Activated CD4-positive, alpha-beta T cell treated with anti-CD3 and anti-CD28 coated beads, Interleukin-2, Interleukin-4, amounts not matched to agents 100 ng/mL and 50 ng/mL, durations not matched to agents 16 hours and 8 hours (primary cell): ENCODE measurements at places on chromosomes 2 and 18.

DNA sequence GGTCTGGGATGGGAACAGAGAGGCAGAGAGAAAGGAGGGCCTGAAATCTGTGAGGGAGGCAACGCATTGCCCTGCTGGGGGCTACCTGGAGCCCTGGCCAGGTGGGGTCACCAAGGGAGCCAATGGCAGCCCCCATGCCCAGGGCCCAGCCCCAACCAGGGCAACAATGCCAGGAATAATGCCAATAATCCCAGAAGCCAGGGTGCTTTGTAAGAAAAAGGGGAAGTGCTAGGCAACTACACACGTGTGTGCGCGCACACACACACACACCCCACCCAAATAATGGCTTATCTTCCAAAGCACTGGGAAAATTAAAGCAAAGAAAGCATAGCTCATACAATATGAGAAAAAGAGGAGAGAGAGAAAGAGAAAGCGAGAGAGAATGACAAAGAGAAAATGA lies 7.0 kb upstream of the CLEC4F start:
- DNase-seq: no peak

- DNase-seq: no peak
Measured at GRCh38 chr2:217407362-217407761, 547.5 kb upstream of the TNP1 start.

GRCh38 chr2:150491430-150491829 lies 4.0 kb upstream of the RND3 start:
- DNase-seq: no peak

DNA sequence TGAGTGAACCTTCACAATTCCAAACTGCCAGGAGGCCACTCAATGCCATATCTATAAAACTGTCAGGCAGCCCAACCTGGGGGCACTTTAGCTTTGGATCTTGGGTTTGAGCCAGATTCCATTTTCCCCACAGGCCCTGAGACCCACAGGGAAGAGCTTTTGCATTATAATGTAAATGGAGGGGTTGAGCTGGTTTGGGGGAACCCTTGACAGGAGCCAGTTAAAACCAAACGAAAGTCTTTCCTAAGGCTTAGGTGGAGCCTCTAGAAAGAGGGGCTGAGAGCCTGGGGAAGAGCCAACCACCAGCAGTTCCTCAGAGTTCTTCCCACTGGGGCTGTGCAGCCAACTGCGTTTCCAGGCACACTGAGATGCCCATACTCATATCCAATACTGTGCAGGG lies 42.7 kb downstream of the BCL11A start:
- DNase-seq: no peak

DNA sequence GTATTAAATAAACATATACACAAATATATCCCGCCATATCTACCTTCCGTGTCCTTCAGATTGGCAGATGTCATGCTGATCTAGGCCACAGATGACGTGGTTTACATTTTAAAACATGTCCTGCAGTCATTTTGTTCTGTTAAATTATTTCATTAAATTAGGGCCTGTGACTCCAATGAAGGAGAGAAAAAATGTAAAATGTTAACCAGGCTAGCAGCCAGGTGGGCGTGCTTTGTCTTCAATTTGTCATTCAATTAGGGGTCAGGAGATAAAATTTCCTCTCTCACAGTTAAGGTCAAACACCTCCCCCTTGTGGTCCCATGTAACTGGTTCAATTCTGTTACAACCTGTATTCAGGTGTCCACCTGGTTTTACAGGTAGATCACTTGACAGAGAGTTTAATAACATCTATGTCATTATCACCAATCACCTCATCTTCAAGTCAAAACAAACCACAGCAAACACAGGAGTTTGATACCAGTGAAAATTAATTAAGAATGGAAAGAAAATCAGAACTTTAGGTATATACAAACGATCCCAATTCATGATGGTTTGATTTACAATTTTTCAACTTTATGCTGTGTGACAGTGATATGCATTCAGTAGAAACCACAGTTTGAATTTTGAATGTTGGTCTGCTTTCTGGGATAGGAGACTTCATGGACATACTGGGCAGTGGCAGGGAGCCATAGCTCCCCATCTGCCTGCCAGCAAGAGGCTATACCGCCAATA lies 339.4 kb downstream of the CMPK2 start:
- DNase-seq: no peak

- DNase-seq: no peak
Measured at GRCh38 chr2:234426616-234427015, 70.3 kb downstream of the ARL4C start.

- DNase-seq: no peak
Measured at GRCh38 chr2:160679686-160680085, 186.1 kb upstream of the RBMS1 start.

- peak; percentile 81 for DNase-seq
Measured at GRCh38 chr2:28681158-28681571, 70.5 kb upstream of the PPP1CB start.

DNA sequence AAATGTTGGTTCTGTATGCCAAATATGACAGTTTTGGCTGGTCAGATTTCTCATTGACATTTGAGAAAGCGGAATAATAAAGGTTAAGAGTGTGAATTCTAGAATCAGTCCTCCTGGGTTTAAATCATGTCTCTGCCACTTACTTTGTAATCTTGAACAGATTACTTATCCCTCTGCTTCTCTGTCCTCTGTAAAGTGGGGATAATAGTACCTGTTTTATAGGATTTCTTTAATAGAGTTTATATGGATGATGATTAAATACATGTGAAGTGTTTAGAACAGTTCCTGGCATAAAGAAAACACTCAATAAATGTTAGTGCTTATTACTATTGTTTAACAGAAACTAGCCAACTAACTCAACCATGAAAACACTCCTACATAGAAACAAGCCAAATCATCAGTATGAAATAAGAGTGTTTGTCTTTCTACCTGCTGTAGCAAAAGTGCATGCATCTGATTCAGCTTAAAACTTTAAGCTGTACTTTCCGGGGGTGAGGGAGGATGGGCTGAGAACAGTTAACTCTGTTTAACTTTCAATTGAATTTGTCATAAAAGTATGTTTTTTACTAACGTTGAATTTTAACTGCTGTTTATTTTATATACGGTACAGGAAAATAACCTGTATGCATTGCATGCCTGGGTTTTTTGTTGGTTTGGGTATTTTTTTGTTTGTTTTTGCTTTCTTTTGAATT lies 6.8 kb downstream of the HTR2B start:
- no peak for DNase-seq

DNA sequence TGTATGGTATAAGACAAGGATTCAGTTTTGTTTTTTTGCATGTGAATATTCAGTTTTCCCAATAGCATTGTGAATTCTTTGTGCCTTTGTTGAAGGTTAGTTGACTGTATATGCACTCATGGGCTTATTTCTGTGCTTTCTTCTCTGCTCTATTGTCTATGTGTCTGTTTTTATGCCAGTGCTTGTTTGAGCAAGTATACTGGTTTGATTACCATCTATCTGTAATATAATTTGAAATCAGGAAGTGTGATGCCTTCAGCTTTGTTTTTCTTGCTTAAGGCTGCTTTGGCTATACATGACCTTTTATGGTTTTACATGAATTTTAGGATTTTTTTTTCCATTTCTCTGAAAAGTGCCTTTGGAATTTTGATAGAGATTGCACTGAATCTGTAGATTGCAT lies 23.5 kb downstream of the COLEC11 start:
- DNase-seq: no peak

GRCh38 chr2:241867776-241868420 lies 1.6 kb upstream of the RTP5 start:
- DNase-seq: no peak

DNA sequence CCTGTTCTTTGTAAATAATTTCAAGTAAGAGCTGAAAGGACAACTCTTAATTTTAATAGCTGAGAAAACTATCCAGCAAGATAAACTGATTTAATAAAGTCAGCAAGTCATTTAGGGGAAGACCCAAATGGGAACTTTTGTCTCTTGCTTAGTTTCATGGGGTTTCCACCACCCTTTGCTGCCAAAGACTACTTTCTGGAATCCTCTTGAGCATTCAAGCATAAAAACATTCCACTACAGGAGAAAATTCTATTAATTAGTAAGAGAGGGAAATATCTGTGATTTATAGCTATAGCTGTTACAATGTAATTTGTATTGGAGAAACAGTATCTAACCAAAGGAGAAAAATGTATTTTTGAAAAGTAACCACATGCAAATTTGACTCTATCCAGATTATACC lies 20.6 kb downstream of the EFEMP1 start:
- DNase-seq: no peak

GRCh38 chr18:69636529-69637301 lies 236.0 kb downstream of the DOK6 start:
- peak; percentile 11 for DNase-seq

- DNase-seq: no peak
Measured at GRCh38 chr2:163465440-163465839, 270.4 kb downstream of the FIGN start.

GRCh38 chr2:144513388-144514101 lies 6.4 kb downstream of the ZEB2 start:
- no peak for DNase-seq

DNA sequence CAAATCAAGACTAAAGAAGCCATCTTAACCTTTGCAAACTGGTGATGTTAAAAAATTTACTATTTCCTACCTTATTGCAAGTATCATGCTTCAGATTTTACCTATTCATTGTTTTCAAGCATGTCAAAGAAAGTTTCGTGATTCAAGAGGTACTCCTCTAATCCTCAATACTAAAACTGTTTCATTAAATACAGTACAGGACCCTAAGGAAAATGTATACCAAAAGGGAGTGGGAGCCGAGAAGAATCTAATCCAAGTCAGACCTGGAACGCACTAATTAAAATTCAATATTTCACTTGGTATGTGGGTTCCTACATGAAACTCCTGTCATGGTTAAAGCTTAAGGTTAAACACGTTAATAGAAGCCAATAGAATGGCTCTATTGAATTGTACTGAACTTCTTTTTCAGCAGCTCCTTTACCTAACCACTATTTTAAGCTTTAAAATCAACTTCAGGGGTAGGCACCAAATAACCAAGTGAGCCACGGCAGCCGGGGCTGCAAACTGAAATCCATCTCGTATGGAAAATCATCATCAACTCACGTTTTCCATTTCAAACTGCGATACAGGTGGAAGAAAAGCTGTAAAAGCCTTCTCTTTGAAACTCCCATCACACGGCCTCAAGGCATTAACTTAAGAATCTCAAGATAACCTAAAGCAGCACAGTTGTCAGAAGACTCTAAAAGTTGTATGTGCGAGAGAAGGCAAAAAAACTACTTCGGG lies 188.8 kb downstream of the ZEB2 start:
- peak; percentile 22 for DNase-seq

GRCh38 chr18:61198486-61198885 lies 134.7 kb upstream of the CDH20 start:
- DNase-seq: no peak

DNA sequence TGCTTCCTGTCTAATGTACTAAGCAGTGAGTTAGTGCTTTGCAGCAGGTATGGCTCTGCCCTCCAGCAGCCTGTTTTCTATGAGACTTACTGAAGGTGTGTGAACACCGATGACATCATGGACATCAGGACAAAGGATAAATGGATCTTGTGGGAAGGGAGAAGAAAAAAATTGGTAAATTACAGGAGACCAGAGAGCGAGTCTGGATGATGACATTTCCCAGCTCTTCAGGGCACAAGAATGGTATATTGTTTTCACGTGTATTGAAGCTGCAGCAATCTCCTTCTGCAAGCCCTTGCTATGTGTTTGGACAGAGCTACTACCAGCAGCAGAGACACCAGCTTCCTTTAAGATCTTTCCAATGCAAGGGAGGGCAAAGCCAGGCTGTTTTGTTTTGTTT lies 47.2 kb downstream of the DCC start:
- no peak for DNase-seq

DNA sequence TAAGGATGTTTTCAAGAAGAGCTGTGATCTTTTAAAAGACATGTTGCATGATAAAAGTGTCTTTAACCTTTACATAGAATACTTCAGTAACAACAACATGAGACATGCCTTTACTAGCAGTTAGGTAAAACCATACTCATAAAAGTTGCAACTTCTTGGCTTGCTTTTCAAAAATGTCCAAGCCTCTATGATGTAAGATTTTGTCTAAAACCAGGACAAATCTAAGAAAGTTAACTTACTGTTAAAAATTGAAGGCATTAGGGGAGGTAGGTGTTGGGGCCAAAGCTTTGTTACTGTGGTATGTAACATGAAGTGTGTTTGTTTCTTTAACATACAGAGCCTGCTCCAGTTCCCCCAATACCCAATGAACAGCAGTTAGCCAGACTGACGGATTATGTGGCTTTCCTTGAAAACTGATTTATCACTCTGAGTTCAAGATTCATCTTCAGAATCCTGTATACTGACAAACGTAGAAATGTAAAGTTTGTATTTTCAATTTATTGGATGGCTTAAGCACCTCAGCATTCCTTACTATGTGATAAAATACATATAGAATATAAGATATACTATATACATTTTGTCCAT lies 11.7 kb downstream of the COPS8 start:
- no peak for DNase-seq

GRCh38 chr2:96869281-96869821 lies 529 bp downstream of the SEMA4C start:
- no peak for DNase-seq

- DNase-seq: no peak
Measured at GRCh38 chr2:60840880-60841279, 40.5 kb upstream of the REL start.
